ENCODE measurements at places on chromosomes 3 and 15.

DNA sequence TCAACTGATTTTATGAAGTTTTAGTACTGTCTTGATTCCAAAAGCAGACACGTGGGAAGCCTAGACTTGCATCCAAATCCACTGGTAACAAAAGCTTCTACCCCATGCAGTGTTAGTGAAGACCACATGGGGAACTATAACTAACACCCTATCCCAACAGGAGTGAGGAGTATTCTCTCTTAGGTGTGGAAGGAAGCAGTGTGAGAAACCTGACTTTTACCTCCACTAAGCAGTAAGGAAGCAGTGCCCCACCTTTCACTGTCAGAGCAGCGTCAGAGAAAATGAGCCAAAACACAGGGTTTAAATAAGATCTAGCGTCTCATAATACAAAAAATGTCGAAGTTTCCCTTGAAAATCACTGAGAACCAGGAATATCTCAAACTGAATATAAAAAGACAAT, 60.5 kb downstream of the DLG1 start:
- no peak for DNase-seq

DNA sequence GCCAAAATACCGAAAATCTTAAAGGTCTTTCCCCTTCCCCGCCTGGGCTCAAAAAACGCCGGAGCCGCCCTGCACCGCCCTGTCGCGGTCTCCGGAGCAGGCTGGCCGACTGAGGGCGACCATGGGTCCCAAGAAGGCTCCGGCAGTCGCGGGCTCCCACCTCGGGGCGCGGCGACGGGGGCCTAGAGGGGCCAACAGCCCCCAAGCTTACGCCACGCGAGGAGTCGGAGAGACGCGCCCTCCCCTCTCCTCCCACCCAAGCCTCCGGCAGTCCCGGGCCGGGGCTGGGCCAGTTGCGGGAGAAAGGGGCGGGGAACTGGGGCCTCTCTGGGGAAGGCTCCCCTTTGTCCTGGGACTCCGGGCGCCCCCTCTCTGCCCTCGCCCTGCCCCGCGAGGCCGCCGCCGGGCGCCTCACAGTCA, 69.2 kb downstream of the GOLGA8B start:
- no peak for DNase-seq

GRCh38 chr3:149784064-149784704, 8.2 kb downstream of the ANKUB1 start:
- DNase-seq: no peak

DNA sequence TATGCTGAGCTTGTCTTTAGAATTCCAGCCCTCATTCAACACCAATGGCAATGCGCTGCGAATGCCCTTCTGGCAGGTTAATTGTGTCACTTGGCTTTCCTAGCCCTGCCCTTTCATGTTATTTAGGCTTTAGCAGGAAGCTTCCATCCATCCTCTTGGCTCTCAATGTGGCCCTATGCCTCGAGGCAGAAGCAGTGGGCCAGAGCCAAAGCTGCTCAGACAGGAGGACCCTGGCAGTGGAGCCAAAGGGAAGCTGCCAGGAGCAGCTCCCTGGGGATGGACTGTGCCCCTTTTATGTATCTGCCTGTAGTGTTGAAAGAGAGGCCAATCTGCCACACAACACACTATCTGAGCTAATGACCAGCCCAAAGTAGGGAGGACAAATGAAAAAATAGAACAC, 376.4 kb downstream of the CTNNB1 start:
- DNase-seq: no peak
